ENCODE measurements at places on chromosomes 2 and 18.

DNA sequence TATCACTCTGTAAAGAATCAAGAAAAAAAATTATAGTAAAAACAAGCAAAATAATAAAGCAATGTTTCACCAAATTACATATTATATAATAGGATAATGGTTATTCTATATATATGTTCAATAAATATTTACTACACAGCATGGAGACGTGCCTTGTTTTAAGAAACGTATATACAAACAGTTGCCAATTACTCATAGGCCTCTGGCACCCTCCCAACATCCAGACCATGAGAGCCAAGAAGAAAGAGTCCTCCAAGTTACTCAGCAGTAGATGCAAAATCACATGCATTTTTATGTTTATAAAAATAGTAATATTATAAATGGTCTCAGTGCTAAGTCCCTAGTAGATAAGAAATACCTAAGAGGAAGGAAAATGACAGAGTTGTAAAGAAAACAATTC lies 64.8 kb downstream of the REV1 start:
- no peak for DNase-seq

DNA sequence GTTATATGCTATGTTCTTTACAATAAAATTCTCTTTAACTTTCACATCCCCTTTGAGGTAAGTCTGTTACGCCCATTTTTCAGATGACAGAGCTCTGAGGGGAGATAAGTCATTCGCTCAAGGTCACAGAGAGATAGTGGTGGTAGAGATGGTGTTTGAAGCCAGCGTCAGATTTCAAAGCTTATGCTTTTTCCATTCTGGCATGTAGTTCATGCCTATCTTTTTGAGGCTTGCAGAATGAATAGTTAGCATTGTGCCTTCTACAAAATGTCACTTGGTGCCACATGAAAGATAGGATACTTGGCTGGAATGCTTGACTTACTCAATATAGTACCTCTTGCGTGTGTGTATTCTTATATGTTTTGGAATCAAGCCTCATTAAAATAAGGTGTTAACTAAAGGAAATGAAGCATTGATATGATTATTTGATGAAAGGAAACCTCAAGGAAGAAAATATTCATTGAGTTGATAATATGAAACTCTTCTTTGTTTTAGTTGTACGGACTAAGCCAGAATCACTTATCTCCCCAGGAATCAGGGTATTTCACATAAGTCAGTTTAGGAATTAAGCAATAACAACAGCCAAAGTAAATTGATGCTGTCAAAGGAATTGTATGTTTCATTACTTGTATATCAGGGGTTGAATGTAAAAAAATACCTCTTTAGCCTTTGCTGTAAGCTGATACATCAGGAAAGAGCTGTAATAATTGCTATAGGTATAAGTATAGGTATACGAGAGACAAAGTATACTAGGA lies 15.5 kb downstream of the SPATS2L start:
- DNase-seq = no peak

GRCh38 chr2:10426726-10427617 lies 21.2 kb downstream of the ODC1 start:
- no peak for DNase-seq

GRCh38 chr2:162333968-162334367 lies 10.0 kb upstream of the GCA start:
- peak; percentile 38 for DNase-seq

GRCh38 chr18:76499021-76499420 lies 4.0 kb upstream of the ZNF516 start:
- no peak for DNase-seq

DNA sequence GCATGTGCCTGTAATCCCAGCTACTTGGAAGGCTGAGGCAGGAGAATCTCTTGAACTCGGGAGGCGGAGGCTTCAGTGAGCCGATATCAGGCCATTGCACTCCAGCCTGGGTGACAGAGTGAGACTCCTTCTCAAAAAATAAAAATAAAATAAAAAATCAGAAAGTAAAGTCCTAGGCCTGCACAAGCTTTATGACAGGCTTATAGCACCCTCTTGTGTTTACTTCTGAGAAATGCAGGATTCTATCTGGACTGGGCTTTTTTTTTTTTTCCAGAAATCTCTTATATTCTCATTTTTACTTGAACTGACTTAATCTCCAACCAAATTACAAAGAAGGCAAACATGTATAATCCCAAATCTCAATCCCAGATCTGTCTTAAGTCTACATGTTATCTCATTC lies 26.1 kb upstream of the REG3G start:
- DNase-seq = no peak

GRCh38 chr2:241163601-241164118 lies 13.4 kb downstream of the PPP1R7 start:
- no peak for DNase-seq

DNA sequence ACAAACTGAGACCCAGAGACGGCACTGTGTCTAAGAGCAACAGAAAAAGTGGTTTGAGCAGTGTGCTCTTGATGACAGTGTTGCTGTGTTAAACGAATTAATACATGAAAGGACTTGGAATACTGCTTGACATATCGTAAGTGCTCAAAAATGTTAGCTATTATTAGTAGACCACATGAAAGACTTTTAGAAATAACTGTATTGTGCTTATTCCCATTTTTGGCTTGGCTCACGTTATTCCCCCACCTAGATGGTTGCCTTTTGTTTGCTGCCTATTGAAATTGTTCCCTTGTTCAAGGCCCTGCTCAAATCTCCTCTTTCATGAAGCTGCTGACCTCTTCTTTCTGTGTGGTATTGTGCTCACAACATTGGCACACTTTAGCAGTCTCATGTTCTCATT lies 27.8 kb upstream of the C2orf74 start:
- DNase-seq = no peak

DNA sequence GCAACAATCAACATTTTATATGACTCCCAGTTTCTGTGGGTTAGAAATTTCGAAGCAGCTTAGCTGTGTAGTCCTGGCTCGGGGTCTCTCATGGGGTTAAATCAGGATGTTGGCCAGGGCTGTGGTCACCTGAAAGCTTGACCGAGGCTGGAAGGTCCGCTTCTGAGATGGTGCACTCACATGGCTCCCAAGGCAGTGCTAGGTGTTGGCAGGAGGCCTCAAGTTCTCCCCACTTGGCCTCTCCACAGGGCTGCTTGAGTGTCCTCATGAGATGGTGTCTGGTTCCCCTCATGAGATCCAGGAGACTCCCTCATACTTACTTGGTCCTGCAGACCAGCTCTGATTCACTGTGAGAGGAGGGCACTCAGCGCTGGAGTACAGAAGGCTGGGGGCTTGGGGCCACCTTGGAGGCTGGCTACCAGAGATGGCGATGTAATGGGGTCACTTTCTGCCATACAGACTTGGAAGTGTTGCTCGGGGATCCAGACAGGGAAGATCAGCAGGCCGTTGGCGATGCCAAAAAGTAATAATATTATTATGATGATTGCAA lies 98.8 kb downstream of the INHBB start:
- no peak for DNase-seq

- DNase-seq = no peak
These were observed 54.4 kb downstream of the CRIM1 start for GRCh38 chr2:36409935-36410334.

GRCh38 chr2:160532388-160532787 lies 38.8 kb upstream of the RBMS1 start:
- no peak for DNase-seq

GRCh38 chr2:176100547-176101140 lies 1.0 kb downstream of the HOXD12 start:
- DNase-seq = no peak
